ENCODE measurements at places on chromosomes 12 and 14.

- no peak for DNase-seq
Measured at GRCh38 chr12:76866726-76867125, 12.1 kb downstream of the CSRP2 start.

- DNase-seq, result no peak
Measured at GRCh38 chr12:88952562-88952942, 372.3 kb upstream of the KITLG start.

GRCh38 chr12:7695237-7695560 is 376 bp downstream of the GDF3 start:
- no peak for DNase-seq

GRCh38 chr14:73976125-73976524 is 26.0 kb downstream of the COQ6 start:
- no peak for DNase-seq

DNA sequence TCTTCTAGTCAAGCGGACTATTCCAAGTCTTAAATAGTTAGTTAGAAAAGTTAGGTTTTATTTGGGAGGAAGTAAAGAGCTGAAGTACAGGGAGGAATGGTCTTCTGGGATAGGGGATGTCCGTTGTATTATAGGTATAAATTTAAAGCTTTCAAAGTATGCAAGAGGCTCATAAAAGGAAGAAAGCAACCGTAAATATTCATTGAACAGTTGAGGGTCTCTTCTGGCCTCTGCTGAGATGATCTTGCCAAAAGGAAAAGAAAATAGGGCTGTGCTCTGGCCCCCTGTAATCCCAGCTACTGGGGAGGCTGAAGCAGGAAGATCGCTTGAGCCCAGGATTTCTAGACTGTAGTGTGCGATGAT is 377 bp upstream of the TIMELESS start:
- no peak for DNase-seq

DNA sequence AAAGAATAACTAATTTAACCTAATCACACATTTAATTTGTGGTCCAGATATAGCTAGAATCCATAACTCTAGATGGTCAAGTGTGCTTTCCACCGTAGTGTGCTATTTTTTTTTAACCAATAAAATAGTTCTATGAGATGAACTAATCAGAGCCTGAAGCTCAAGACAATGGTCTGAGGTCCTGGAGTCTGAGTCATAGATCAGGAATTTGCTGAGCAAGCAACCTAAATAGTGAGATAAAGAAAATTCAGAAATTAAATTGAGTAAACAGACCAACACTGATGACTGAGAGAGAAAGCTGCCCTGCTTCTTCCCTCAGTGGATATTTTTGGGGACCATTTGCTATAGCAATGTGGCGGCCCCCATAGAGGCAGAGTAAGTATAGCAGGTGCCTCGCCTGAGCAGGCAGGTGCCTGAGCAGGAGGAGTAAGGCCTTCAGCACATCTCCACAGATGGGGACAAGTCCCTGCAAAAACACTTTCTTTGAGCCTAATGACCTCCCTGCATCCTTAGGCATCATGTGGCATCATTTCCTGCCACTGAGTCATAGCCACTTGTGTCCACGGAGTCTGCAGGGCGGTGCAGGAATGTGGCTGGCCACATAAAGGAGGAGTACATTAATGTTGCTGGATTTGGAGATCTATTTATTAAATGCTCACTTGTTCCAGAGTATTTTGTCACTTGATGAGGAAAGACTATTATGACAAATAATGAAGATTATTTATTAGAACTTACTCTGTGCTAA is 13.9 kb upstream of the CLEC4E start:
- DNase-seq, result no peak

DNA sequence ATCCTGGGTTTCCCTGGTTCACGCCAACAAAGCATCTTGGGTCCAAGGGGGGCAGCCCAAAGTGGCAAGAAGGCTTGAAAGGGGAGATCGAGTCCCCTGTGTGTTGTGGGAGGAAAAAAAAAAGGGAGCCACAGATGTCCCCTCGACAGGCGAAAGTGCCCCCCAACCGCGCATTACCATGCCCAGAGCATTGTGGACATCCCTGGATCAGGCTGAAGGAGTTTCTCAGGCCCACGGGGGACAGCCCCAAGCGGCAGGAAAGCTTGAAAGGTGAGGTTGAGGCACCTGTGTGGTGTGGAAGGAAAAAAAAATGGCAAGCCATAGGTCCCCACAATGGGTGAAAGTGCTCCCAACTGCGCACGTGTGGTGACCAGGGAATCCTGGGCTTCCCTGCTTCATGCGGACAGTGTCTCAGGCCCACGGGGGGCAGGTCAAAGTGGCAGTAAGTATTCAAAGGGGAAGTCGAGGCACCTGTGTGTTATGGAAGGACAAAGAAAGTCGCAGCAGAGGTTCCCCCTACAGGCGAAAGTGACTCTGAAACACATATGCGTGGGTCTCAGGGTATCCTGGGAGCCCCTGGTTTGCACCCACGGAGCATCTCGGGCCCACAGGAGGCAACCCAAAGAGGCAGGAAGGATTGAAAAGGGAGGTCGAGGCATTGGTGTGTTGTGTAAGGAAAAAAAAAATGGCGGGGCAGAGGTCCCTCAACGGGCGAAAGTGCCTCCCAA is 580.1 kb downstream of the ALG10 start:
- no peak for DNase-seq

GRCh38 chr12:26469421-26470180 is 274.2 kb downstream of the SSPN start:
- DNase-seq, result no peak

GRCh38 chr14:83559721-83560120 is 1970.2 kb upstream of the FLRT2 start:
- DNase-seq, result no peak

GRCh38 chr14:96166461-96167223 is 38.0 kb upstream of the BDKRB2 start:
- DNase-seq, result no peak

- no peak for DNase-seq
Measured at GRCh38 chr12:24820872-24821271, 128.0 kb downstream of the BCAT1 start.

GRCh38 chr12:109273354-109273753 is 35.7 kb downstream of the FOXN4 start:
- no peak for DNase-seq

DNA sequence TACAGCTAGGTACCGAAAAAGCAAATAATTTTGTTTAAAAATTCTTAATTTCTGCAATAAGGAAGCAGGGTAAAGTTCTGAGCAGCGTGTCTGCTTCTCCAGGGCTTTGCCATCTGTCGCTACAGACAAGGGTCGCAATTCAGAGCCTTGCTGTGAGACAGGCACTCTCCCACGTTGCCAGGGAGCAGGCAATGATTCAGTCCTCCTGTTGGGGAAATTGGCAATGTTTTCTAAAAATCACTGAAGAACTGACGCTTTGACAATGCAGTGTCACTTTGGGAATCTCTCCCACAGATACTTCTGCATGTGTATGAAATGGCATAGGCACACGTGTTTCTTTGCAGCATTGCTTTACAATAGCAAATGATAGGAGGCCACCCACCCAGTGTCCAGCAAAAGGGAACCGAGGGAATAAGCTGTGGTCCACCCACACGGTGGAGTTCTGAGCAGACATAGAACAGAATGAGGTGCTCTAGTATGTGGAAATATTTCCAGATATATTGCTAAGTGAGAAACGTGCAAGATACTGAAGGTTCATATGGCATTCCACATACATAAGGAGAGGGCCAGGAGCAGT is 16.0 kb upstream of the HIP1R start:
- no peak for DNase-seq

GRCh38 chr12:118501489-118501888 is 125.1 kb downstream of the SUDS3 start:
- no peak for DNase-seq

- DNase-seq, result peak; percentile 46
Measured at GRCh38 chr14:70641548-70642302, at the start of gene TTC9. Gene TTC9 (plus strand): TSS chr14:70641916. CDS start chr14:70642130, 214 bp downstream.

DNA sequence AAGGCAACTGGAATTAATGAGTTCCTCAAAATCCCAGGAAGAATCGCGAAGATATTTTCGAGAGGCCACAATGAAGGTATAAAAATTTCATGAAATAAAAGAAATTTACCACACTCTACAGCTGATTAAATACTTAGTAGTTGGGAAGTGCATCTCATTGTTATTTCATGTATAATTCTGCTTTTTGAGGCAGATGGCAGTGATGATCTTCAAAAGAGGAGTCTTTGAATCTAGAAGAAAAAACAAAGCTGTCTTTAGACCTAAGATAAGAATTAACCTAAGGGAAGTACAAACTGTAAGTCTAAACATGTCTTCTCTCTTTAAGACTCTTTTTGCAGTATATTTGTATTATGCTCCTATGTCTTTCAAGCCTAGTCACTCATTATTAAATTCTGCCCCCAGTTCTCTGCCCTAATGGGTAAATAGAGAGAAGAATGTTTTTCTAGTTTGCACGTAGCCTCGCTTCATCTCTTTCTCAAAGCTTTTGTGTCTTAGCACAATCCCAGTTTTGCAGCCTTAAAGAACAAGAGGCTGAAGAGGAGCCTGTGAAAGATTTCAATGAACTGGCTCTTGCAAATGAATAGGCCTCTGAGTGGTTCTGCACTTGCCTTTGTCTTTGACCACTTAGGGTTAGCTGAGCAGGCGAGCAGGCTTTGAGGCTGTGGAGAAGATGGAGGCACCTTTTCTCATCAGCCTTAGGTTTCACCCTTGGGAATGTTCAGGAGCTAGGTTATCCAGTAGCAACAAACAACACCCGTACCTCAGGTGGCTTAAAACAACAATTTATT is 32.7 kb downstream of the CFAP54 start:
- no peak for DNase-seq

- no peak for DNase-seq
Measured at GRCh38 chr12:115135800-115136211, 451.8 kb upstream of the TBX3 start.

DNA sequence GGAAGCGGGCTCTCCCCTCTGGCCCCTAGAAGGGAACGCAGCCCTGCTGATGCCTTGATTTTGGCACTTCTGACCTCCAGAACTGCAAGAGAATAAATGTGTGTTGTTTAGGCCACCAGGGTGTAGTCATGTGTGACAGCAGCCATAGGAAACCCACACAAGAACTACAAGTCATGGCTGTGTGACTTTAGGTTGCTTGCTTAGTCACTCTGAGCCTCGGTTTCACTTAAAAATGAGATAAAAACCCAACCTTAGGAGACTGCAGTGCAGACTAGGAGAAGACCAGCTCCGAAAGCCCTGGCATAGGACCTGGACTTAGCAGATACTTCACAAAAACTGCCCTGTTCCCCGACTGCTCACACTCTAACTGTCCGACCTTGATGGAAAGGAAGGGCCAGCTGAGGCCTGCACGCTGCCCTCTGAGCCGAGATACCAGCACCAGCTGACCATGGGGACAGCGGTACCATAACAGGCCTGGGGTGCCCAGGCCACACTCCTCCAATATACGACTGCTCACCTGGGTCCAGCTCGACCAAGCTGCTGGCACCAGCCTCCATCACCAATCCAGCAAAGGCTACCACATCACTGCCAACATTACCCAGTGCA is 53.5 kb downstream of the CCDC85C start:
- DNase-seq, result no peak

DNA sequence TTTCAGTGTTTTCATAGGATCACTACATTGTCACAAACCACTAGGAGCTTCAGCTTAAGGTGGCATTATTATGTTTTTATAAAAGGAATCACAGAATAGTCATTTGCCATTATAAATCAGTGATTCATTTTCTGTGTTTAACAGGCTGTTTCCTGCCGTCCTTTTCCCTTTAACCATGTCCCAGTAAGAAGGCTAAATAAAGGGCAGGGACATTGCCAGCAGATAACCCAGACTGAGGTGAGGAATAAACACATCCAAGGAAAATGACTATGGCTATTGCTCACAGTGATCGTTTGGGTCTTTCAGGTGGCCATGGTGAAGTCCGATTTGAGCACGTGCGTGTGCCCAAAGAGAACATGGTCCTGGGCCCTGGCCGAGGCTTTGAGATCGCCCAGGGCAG is 17.9 kb upstream of the ALDH2 start:
- no peak for DNase-seq

DNA sequence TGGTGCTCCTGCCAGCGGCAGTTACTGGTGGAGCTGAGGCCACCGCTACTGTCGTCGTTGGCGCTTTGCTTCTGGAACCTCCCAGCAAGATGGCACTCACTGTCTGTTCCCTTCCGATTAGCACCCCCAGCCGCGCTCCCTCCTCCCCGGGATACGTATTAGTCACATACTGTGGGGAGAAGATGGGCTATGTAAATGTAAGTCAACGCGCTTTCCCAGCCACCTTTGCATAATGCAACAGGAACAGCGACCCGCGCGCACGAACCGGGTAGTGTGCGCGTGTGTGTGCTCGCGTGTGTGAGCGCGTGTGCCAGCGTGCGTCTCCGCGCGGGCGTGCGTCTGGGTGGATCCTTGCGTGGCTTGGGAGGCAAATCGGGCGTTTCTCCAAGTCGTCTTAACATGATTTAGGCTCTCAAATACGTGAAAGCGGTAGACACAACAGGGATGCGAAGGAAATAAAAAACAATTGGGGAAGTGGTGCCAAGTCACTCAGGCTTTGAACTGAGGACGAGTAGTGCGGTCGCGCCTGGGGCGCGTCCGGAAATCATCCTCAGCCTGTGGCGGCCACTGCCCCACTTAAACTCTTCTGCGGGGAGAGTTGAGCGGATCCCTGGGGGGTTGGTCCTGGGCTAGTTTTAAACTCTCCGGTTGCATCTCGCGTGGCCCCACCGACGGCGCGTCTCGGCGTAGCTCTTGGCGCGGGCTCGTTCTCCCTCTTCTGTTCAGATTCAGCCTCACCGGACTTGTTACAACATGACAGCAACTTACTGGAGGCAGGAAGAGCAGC is 1.8 kb downstream of the FLRT2 start:
- no peak for DNase-seq

DNA sequence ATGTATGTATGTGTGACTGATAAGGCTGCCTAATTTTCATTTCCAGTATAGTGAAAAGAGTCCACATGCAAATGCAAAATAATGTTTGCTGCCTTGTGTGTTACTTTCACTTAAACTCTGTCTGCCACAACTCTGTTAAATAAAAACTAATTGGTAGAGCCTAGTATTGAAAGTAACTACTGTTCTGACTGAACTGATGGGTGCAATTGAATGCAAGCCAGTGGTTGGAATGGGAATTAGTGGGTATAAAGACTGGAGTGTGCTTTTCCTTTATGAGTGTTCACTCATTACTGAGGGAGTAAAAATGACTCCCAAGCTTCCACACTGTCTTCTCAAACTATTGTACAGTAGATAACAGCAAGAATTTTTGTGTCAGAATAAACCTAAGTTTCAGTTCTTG is 571.0 kb downstream of the TMTC2 start:
- no peak for DNase-seq

DNA sequence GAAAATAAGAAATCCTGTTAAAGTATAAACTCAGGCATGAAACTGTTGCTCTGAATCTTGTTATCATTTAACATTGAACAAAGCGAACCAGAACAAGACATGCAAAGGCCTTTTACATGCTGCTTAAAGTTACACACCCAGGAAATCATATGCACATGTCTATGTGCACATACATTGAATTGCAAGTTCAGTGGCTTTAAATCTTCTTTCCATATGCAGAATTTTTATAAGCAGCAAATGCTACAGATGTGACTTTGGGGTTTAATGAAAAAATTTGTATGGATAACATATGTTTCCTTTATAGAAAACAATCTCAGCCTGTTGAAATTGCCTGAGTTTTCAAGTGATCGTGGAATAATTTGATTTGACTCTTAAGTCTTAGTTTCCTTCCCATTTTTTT is 193.9 kb downstream of the AEBP2 start:
- no peak for DNase-seq

GRCh38 chr12:121793440-121793837 is at the start of gene RHOF:
Gene RHOF (minus strand): TSS chr12:121793688. CDS start chr12:121793633, 55 bp downstream.
- no peak for DNase-seq
